ENCODE measurements at places on chromosomes 4 and X.

DNA sequence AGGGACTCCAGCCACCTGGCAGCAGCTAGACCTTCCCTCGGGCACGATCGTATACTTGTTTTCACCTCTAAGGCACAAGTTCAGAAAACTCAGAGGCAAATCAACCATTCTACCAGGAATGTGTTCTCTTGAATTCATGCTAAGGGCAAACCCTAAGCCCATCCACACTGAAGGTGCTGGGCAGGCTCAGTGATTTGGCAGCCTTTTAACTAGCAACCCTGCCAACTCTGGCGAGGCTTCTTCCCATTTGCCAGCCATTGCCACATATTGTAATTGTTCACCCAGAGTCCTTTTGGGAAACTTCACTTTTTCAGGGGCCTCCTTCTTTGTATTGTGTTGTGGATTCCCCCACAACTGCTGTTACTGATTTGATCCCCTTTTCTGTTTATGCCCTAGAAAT, 298.6 kb upstream of the LDB2 start:
- no peak for DNase-seq

- no peak for DNase-seq
Observed at GRCh38 chr4:104749062-104749461, 254.4 kb upstream of the CXXC4 start.

DNA sequence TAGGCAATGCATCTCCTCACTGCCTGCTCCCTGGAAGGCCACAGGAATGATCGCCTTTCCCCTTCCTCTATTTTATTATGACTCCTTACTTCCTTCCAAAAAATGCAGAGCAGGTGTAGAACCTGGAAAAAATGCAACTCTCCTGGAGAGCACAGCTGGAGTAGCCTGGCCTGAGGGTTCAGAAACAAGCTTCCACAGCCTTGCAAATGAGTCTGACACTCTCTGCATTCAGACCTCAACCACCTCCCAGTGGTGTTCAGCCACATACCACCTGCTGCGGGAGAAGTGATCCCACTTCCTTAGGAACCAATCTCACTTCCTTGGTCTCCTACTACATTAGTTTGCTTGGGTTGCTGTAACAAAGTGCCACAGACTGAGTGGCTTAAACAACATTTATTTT, 368.1 kb upstream of the NOCT start:
- no peak for DNase-seq

GRCh38 chr4:4395849-4396627, 9.1 kb downstream of the NSG1 start:
- DNase-seq: no peak

DNA sequence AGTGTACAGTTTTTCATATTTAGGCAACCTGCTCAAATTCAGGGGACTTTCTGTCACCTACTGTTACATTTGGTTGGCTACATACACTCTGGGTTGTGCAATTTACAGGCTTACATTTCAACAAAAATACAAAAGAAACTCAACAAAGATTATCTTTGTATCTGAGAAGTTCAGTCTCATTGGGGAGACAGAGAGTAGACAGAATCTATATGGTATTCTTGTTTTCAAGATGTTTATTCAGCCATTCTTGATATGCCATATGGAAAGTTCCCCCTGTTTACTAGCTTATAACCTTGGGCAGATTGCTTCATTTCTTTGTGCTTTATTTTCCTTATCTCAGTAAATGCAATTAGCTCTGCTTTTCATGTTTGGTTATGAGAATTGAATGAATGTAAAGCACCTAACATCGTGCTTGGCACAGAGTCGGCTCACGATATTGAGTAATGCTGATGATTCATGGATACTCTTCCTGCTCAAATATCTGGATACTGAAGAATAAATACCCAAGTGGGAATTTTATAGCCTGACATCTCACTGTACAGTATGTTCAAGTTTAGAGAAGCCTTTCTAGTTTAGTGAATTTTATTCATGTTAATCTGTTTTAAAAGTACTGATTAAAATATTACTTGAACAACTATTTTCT, 96.5 kb upstream of the PACRGL start:
- DNase-seq: peak; percentile 70

GRCh38 chrX:73977542-73978169, 326.3 kb upstream of the ZCCHC13 start:
- no peak for DNase-seq

DNA sequence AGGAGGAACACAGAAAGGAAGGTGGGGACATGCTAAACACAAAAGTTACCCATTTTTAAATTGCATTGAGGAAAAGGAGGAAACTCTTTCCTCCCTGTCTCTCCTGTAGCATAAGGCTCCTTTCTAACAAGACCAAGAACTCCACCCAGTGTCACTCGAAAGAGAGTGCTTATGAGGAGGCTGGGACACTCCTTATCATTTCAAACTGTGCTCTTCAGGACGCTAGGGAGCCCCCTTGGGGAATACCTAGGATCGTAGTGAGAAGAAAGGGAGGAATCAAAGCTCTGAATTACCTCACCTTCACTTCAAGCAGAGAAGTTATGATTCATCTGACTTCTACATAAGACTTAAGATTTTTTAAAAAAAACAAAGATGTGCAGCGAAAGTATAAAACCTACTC, 65.5 kb downstream of the F9 start:
- DNase-seq: no peak

DNA sequence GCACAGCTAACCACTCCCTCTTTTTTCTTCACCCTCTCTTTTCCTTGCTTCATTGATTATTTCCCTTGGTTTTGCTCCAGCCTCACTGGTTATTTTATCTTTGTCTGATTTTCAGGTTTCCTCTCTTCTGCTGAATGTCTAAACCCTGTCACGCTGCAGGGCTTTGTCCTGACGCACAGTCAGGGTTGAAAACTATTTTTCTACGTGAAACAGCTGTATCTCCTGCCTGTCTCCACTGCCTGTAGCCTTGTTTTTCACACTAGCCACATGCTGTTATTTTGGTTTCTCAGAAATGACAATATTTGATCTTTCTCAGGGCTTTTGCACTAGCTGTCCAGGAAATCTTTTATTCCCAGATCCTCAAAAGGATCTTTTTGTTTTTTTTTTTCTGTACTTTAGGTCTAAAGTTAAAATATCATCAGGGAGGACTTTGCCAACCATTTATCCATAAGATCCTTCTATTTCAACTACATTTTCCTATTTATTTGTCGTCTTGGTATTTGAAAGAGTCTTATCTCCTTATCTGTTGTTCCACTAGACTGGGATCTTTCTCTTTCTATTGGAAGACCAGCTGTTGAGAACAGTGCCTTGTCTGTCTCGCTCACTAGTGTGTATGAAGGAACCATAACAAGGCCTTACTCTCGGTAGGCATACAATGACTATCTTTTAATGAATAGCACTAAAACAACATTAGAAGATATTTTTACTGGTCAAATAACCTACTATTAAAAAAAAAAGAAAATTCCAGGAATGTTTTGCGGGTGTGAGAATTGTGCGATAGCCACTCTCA, 164.3 kb downstream of the PDHA2 start:
- DNase-seq: no peak

GRCh38 chrX:47751670-47752069, 85.0 kb upstream of the ZNF81 start:
- DNase-seq: no peak

- DNase-seq: no peak
Observed at GRCh38 chrX:48890934-48891401, 6.6 kb downstream of the TIMM17B start.

DNA sequence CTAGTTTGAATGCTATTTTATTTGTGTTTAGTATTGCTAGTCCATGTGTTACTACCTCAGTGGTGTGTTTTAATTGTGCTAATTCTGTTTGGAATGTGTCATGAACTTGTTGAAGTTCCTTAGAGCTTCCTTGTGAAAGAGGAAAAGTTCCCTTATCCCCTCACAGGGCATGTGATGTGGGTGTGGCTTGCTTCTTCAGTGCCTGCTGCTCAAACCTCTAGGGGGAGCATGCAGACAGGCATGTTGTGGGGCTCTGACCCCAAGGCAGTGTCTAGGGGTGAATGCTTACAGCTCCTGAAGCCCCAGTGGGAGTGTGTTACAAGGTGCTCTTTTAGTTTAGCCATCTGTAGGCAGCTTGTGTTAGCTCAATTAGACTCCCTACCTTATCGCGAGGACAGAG, 86.5 kb downstream of the MAGED4 start:
- DNase-seq: no peak

DNA sequence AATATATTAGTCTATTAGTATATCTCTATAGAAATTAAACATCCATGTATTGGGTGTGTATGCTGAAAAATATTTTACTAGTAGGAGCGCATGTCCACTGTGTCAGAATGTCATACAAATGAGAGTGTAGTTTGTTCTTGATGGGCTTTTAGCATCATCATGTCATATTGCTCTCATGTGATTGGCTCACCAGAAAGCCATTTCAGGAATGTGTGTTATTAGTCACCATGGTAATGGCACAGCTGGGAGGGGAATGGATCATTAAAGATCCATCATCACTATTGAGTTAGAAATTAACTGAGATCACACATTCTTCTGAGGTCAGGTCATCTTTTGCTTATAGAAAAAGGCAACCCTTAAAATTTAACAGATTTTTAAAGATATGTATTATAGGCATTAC, 77.3 kb downstream of the PHEX start:
- DNase-seq: peak; percentile 38

- DNase-seq: peak; percentile 64
Observed at GRCh38 chrX:106894392-106894909, 8.7 kb downstream of the RIPPLY1 start.

DNA sequence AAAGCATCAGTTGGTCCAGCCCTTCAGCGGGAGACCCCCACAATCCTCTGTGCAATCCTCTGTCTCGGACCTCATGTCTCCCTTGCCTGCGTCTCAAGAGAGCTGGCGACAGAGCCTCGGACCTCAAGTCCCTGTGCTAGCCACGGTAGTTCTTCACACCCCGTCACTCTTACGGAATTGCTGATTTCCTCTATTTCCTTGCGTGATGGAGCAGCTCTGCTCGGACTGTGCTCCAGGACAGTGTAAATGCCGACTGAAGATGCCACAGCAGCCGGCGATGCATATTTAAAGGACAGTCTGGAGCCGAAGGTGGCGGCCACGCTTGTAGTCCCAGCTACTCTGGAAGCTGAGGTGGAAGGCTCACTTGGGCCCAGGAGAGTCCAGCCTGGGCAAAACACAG, 1.9 kb downstream of the GRK4 start:
- no peak for DNase-seq

- no peak for DNase-seq
Observed at GRCh38 chr4:152640058-152640921, 39.5 kb downstream of the TMEM154 start.

- no peak for DNase-seq
Observed at GRCh38 chr4:39526765-39527295, 409 bp downstream of the UGDH start.

GRCh38 chr4:71322425-71322824, 16.4 kb upstream of the SLC4A4 start:
- DNase-seq: peak; percentile 57

DNA sequence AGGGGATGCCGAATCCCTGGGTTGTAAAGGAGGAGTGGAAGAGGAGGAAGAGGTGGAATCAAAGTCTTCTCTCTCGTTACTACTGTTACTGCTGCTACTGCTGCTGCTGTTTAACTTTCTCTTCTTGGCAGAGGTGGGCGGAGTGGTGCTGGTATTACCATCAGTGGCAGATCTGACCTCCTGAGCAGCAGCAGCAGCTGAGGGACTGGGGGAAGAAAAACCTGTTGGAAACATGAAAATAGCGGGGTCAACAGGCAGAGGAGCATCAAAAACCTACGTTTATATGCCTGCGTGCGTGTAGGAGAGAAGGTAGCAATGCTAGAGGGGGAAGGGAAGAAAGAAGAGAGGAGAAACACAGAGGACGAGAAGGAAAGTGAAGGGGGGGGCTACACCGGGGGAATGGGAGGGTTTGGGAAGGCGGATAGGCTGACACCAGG, 339 bp downstream of the CUL4B start:
- DNase-seq: no peak

- no peak for DNase-seq
Observed at GRCh38 chr4:64272432-64272831, 136.8 kb downstream of the TECRL start.

GRCh38 chr4:83922402-83922801, 386.5 kb downstream of the GPAT3 start:
- DNase-seq: no peak

DNA sequence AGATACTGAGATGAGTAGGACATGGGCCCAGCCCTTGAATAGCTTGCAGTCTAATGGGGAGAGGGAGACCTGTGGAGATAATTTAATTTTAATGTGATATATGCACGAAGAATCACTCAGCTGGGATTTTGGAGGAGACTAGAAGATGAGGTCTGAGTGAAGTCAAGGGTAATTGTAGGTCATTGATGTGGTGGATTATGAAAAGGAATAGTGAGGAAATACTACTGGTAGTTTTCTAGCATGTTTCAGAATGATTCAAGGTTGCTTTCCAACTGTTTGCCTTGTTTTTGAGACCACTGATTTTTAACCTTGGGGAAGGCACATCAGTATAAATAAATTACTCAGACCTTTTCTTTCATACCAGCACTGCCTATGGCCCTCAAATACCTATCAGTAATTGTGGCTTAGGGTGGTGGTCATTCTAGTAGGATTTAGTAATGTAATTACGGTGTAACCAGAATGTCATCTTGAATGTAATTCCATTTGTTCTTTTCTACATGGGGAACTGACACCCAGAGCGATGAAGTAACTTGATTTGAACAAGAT, 25.6 kb downstream of the PTTG2 start:
- no peak for DNase-seq

- peak; percentile 35 for DNase-seq
Observed at GRCh38 chrX:21225643-21226042, 148.6 kb upstream of the CNKSR2 start.

DNA sequence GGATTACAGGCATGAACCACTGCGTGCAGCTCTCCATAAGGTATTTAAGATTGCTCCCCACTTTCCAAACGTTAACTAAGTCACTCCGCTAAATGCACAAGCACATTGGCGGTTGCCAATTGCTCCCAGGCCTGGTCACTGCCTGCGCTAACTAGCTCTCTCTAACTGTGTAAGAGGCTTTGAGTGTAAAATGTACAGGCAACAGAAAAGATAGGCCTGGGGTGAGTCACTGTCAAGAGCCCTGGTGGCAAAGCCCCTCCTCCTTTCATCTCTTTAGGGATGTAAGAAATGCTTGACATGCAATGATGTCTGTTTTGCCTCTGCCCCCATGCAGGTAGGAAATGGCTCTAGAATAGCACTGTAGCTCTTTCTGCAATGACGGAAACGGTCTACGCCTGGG, 329.7 kb upstream of the GATB start:
- peak; percentile 54 for DNase-seq

DNA sequence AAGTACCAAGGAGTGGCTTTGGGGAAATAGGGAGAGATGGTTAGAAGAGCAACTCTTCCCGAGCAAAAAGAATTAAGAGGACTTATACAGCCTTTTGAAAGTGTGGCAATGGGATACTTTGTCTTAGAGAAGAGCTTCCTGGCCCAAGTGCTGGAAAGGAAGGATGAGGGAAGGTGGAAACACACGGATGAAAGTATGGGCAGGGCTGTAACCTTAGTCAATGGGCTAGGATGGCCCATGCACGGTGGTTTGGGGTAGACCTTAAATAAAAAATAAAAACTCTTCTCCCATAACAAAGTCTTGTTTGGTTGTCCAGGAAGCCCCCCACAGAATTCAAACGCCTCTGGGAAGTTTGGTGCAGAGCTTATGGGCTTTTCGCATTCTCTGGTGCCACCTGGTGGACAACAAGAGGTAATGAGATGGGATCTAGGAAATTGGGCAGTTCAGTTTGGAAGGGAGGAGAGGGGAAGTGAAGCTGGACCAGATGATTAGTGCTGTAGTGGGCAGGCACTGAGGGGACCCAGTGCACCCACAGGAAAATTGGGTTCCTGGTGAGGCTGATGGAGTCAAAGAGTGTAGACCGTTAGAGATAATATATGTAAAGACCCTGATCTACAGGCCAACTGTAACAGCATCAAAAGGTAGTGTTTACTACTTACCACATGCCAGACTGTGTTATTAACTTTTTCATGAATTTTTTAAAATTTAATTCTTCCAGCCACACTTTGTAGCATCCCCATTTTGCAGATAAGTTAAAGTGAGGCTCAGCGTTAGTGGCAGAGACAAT, 13.8 kb upstream of the ENOX2 start:
- DNase-seq: peak; percentile 1
